ENCODE measurements at places on chromosomes 4 and X.
A peak's percentile ranks its signal among the peaks of the same experiment; 100 is the strongest.

DNA sequence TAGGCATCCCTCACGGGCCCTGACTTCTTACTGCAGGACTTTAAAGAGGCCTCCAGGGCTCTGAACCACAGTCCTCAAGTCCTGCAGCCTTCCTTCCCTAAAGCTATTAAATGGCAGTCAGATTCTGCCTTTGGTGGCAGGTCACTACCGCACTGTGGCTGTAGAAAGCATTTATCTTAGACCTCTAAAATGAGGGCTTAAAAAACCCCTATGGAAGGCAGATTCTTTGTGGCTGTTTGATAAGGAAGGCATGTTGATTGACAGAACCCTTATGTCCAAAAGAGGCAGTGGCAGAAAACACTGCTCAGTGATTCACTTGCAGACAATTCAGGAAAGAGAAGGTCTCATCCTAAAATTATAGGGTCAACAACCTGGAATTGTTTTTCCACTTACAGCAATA, 79.2 kb downstream of the FBXL5 start:
- DNase-seq = no peak

DNA sequence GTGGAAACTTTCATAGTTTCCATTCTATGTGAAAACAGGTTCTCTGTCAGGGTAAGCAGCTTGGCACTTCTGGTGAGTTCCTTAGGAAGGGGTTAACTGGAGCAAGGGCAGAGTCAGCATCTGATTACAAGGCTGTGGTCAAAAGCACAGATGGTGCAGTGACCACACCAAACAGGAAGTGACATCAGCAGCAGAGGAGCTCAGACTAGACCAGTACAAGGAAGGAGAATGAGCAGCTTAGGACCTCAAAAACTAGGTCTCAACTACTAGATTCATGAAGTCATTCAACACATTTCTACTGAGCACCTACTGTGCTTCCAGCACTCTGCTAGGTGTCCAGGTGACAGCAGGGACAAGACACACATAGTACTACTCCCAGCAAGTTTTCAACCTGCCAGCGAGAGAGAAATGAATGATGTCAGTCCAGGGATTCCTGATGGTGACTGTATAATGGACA, 130.2 kb downstream of the AMELX start:
- peak; percentile 68 for DNase-seq

DNA sequence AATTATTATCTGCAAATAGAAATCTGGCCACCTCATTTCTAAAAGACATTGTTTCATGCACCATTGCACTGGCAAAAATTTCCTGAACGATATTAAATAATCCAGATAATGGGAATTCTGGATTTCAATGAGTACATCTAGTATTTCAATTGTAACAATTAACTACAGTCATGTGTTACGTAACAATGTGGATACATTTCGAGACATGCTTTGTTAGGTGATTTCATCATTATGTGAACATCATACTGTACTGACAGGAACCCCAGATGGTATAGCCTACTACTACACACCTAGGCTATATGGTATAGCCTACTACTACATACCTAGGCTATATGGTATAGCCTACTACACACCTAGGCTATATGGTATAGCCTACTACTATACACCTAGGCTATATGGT, 14.8 kb downstream of the LAMTOR3 start:
- DNase-seq = no peak

DNA sequence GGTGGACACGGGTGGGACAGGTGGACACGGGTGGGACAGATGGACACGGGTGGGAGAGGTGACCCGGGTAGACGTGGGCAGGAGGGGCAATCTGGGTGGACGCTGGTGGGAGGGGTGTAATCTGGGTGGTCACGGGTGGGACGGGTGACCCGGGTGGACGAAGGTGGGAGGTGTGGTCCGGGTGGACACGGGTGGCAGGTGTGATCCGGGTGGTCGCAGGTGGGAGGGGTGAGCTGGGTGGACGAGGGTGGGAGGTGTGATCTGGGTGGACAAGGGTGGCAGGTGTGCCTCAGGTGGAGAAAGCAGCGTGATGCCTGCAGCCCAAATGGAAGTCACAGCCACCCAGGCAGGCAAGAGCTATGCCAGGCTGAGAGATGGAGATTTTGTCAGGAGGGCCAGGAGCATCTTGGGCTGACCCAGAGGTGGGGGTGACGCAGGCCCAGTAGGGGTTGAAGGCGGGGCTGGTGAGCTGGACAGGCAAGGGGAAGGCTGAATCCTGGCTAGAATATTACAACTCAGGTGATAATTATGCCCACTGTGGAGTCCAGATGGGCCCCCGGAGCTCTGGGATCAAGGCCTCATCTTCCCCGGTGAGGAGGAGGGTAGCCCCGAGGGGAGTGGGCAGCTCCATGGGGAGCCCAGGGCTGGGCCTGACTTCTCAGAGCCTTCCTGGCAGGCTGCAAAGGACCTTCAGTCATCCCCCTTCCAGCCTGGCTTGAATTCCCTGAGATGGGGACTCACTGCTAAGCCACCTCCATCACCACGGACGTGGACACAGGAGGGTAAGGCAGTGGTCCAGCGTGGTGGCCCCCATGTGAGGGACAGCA, 100.0 kb downstream of the ADRA2C start:
- DNase-seq = no peak

- no peak for DNase-seq
Observed at GRCh38 chrX:32280921-32281320, 930.4 kb downstream of the DMD start.

GRCh38 chr4:176193126-176193525, 2.3 kb downstream of the SPATA4 start:
- peak; percentile 3 for DNase-seq

All from AG08395 (cell line).